ENCODE measurements at places on chromosomes 2 and 18. TPM values are rescaled to one million over a fixed set of nuclear protein-coding genes. Genes with fewer than 3 reads are reported as not detected.

LAMA3 gene
- 3.8 TPM for total RNA-seq

CD207 gene
- not detected for total RNA-seq

KRTCAP3 gene
- total RNA-seq, result 0.39 TPM

OXER1 gene
- not detected for total RNA-seq

CPO gene
- not detected for total RNA-seq

CCBE1 gene
- total RNA-seq, result 48.7 TPM

RMDN2 gene
- 6.4 TPM for total RNA-seq

GAD1 gene
- total RNA-seq, result 0.07 TPM

LYG1 gene
- total RNA-seq, result 0.59 TPM

EMX1 gene
- not detected for total RNA-seq

CD8A gene
- 0.07 TPM for total RNA-seq

CDK5R2 gene
- total RNA-seq, result not detected

AGBL5 gene
- 23.9 TPM for total RNA-seq

CASP10 gene
- total RNA-seq, result 6.8 TPM

RAD51AP2 gene
- total RNA-seq, result not detected

CIDEA gene
- 0.13 TPM for total RNA-seq

PTPRM gene
- 101 TPM for total RNA-seq

MAP3K19 gene
- not detected for total RNA-seq

ALKAL2 gene
- total RNA-seq, result not detected

CHN1 gene
- total RNA-seq, result 9.6 TPM

NLRC4 gene
- 0.03 TPM for total RNA-seq

FHL2 gene
- total RNA-seq, result 230 TPM

OTX1 gene
- not detected for total RNA-seq

MERTK gene
- 0.69 TPM for total RNA-seq

ARHGAP28 gene
- 0.03 TPM for total RNA-seq

AMER3 gene
- not detected for total RNA-seq

DUSP19 gene
- total RNA-seq, result 4.3 TPM

ZNF407 gene
- total RNA-seq, result 17.9 TPM

USP40 gene
- 36.9 TPM for total RNA-seq

ABCG8 gene
- total RNA-seq, result not detected

CFAP221 gene
- 0.13 TPM for total RNA-seq

MATN3 gene
- 3.4 TPM for total RNA-seq

POTEC gene
- under 0.01 TPM for total RNA-seq

EHD3 gene
- total RNA-seq, result 101 TPM

NETO1 gene
- not detected for total RNA-seq

TLX2 gene
- not detected for total RNA-seq

GPR45 gene
- not detected for total RNA-seq

SYT4 gene
- not detected for total RNA-seq

NT5C1B gene
- total RNA-seq, result not detected

ERFE gene
- total RNA-seq, result 0.56 TPM

MFF gene
- total RNA-seq, result 66.9 TPM

SOWAHC gene
- total RNA-seq, result 13.1 TPM

AGXT gene
- not detected for total RNA-seq

PLEKHA3 gene
- 10.9 TPM for total RNA-seq

C18orf32 gene
- total RNA-seq, result 19.4 TPM

KCNE4 gene
- 37.7 TPM for total RNA-seq

Data from smooth muscle cell of the pulmonary artery (primary cell).